ENCODE measurements at places on chromosomes 5 and 9. TPM values are rescaled to one million over a fixed set of nuclear protein-coding genes. Genes with fewer than 3 reads are reported as not detected.

SLC46A2 gene
- total RNA-seq, result under 0.01 TPM

GRCh38 chr5:31417512-31417911 lies 114.4 kb downstream of the DROSHA start:
- no peak for DNase-seq

- peak; percentile 64 for DNase-seq
These were observed 40.7 kb downstream of the WNK2 start for GRCh38 chr9:93224591-93224990.

DNA sequence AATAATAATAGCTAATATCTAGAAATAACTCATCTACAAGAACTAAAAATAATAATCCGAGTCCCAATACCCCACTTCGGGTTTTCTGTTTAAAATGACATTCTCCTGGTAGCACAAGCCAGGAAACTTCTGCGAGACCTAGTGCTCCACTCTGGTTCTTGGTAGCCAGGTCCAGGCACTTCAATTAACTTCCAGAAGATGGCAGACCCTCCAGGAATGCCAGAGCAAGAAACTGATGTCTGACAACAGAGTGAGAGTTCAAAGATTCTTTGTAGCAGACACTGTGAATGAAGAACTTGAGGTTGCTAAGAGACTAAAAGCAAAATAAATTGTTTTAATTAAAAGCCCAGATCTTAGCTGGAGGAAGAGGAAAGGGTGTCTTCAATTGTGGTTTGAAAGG lies 1963.3 kb upstream of the CDH9 start:
- DNase-seq, result no peak

DNA sequence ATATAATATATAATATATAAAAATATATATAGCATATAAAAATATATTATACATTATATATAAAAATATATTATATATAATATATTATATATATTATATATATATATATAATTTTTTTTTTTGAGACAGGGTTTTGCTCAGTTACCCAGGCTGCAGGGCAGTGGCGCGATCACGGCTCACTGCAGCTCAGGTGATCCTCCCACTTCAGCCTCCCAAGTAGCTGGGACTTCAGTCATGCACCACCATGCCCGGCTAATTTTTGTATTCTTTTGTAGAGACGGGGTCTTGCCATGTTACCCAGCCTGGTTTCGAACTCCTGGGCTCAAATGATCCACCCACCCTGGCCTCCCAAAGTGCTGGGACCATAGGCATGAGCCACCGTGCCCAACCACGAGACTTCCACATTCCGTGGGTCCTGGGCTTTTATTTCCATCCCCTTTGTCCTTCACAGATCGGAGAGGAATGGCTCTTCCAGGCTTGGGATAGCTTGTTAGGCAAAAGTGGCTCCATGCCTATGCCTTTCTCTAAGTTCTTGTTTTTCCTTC lies 62.0 kb upstream of the IER5L start:
- no peak for DNase-seq

IL33 gene
- total RNA-seq, result under 0.01 TPM

AP3S1 gene
- total RNA-seq, result 109 TPM

DNA sequence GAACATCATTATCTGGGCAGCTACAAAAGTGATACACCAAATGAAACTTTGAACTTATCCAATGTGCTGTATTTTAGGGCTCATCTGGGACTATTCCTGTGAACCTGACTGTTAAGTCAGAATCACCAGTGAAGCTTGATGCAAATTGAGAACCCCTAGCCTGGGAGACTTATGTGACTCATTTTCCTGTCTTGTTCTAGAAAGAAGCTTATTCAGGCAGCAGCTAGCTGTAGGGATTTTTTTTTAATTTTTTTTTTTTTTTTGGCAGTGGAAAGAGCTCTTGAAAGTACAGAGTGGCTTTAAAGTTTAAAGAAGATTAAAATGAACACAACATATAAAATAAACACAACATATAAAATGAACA lies 81.1 kb upstream of the TNFAIP8 start:
- no peak for DNase-seq

DNA sequence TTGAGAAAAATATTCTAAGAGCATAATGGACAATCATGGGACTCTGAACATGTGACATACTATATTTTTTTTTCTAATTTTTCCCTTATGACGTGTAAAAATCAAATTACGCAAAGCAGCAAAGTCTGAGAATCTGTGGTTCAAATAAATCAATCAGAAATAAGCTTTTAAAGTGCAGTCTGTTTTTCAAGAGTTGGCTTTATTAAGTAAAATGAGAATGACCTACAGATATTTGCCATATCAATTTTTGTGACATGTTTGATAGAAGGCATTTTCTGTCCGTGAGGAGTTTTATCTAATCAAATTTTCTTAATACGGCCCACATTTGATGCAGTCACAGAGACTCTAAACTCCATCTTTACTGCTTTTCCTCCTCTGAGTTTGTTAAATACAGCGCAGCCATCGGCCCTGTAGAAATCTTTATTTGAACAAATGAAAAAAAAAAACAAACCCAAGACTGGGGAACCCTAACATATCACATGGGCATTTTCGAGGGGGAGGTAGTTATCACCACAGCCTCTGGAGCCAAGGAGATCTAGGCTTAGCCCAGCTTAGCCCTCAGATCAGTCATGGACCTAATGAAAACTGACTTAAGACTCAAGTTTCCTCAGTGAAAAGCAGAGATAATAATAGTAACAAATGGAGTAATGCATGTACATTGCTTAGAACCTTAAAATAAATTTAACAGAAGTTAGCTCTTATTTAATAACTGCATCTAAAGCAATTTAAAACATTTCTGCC lies 263.6 kb upstream of the C9orf72 start:
- no peak for DNase-seq

- DNase-seq, result no peak
These were observed 11.1 kb upstream of the GLE1 start for GRCh38 chr9:128493424-128493823.

SLC45A2 gene
- 0.59 TPM for total RNA-seq

SMARCA2 gene
- total RNA-seq, result 83.1 TPM

DNA sequence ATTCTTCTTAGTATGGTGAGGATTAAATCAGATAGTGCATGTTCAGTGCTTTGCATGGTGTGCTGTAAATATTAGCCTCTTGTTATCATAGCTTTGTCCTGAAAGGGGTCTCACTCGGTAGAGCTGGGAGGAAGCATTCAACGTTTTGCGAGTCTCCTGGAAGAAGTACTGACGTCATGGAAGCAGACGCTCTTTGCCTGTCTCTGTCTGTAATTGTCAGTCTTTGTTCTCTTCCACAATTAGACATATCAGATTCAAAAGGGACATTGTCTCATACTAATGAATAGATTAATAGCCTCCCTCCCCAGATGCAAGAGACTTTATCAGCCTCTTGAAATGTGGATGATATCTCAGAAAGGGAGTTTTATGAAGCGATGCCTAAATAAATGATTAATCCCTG lies 91.8 kb upstream of the CXCL14 start:
- DNase-seq, result no peak

WDR38 gene
- total RNA-seq, result not detected

DNA sequence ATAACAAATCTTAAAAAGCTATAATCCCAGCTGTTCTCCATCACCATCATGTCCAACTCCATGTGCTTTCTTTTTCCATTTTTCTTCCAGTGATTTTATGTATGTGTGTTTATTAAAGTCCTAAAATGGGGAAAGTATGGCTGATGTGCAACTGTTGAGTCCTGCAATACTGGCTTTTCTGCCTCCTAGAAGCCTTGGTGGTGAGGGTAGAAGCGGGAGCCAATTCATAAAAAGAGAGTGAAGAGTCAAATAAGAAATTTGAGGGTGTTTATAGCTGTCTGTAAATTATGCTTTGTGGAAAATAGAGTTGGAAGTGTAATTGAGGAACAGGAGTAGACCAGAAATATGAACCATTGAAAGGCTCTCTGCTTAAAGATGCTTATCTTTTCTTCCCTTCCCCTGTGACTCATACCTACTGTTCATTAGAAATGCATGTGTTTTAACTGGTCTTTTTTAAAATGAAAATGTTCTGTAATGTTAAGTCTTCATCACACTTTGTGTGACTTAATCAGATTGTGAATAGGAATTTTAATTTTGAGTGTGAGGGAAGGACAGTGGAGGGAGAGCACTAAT lies 80.1 kb downstream of the ZCCHC7 start:
- no peak for DNase-seq

IGFBPL1 gene
- 0.36 TPM for total RNA-seq

- DNase-seq, result no peak
These were observed 40.7 kb downstream of the FBXW11 start for GRCh38 chr5:171965745-171966144.

DNA sequence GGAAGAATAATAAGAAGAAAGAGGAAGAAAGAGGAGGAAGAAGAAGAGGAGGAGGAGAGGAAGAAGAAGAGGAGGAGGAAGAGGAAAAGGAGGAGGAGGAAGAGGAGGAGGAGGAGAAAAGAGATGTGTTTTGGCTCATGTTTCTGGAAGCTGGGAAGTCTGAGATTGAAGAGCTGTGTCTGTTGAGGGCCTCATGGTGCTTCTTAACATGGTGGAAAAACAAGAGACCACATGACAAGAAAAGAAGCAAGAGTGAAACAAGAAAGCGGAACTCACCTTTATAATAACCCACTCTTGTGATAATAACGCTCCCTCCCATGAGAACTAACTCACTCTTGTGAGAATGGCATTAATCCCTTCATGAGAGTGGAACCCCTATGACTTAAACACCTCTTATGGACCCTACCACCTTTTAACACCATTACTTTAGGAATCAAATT lies 36.1 kb upstream of the RANBP6 start:
- no peak for DNase-seq

KIF12 gene
- not detected for total RNA-seq

DNA sequence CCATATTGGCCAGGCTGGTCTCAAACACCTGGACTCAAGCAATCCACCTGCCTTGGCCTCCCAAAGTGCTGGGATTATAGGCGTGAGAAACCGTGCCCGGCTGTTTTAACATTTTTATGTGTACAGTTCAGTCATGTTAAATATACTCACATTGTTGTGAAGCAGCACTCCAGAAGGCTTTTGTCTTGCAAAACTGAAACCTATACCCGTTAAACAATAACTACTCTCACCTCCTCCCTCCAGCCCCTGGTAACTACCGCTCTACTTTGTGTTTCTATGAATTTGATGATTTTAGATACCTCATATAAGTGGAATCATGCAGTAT lies 23.1 kb upstream of the SHB start:
- DNase-seq, result no peak

GRCh38 chr5:16976625-16977008 lies 40.5 kb upstream of the MYO10 start:
- DNase-seq, result no peak

- no peak for DNase-seq
These were observed 20.2 kb downstream of the ARSB start for GRCh38 chr5:78964889-78965288.

DNA sequence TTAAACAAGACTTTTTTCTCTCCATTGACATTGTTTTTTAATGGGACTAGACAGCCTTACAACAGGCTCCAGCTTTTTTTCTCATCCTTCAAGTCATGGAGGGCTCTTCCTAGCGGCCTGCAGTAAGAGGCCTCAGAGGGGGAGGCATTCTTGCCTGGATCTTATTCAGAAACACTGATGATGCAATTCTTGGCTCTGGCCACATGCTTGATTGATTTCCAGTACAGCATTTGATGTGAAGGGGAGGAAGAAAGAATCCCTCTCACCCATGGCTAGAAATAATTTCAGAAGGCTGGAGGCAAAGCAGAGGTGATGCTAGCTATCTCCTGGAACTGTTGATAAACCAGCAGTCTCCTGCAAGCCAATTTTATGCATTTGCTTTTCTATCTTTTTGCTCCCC lies 324.8 kb downstream of the PRELID2 start:
- no peak for DNase-seq

- no peak for DNase-seq
These were observed 29.7 kb downstream of the GABRP start for GRCh38 chr5:170813231-170813630.

DNA sequence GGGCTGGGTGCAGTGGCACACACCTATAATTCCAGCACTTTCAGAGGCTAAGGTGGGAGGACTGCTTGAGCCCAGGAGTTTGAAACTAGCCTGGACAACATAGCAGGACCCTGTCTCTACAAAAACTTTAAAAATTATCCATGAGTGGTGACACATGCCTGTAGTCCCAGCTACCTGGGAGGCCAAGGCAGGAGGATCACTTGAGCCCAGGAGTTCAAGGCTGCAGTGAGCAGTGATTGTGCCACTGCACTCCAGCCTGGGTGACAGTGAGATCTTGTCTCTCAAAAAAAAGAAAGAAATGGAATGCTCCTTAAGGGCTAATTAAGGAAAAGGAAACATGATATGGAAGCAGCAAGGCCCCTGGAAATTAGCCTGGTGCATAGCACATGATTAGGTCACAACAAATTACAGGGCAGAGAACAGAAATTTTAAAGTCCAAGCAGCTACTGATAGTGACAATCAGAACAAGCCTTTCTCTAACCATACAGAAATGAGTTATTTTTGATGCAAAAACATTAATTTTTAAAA lies 19.5 kb downstream of the ANKH start:
- no peak for DNase-seq

DNA sequence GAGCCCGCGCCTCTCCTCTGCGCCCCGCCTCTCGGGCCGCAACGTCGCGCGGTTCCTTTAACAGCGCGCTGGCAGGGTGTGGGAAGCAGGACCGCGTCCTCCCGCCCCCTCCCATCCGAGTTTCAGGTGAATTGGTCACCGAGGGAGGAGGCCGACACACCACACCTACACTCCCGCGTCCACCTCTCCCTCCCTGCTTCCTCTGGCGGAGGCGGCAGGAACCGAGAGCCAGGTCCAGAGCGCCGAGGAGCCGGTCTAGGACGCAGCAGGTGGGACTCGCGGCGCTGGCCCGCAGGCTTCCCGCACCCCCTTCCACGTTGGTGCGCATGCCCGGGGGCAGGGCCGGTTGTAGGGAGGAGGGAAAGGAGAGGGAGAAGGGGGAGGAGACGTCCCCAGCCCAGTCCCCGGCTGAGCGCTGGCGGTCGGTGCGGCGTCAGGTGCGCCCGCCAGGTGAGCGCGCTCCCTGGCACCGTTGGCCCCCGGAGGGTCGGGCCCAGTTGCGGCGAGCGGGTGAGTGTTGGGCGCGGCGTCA lies at the start of gene OCLN:
Gene OCLN, plus strand, starts transcription at position 400 of the 532 bp plus-strand sequence. CDS start 11,455 bp downstream, outside the sequence.
- peak; percentile 73 for DNase-seq

GRCh38 chr5:146051678-146052077 lies 53.7 kb downstream of the PLAC8L1 start:
- peak; percentile 85 for DNase-seq

DNA sequence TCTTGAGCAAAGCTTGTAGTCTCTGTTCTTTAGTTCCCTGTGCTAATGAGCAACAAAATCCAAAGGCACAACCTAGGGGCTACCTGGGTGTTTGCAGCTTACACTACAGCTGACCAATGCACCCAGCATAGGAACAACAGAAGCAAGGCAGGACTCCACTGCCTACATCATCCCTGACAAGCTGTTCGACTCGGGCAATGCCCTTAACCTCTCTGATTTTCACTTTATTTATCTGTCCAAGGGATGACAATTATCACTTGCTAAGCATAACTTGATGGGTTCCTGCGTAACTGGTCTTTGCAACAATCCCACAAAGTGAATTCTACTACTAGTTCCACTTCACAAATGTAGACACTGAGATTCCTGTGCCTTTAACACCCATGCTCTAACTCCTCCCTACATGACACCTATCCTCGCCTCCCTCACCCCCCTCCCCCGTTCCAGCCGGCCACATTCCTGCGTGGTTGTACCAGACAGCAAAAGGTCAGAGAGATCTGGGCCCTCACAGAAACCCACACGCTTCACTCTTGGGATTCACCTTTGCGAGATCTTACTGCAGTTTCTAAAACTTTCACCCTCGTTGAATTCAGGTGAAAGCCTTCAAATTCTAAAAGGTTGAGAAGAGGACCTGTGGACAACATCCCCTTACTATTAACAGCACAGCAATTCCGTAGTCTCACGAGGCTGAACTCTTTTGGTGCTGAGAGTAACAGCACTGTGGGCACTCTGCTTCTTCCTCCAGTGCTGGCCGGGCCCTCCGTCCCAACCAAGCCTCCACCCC lies 995 bp downstream of the IPPK start:
- peak; percentile 91 for DNase-seq

RNF224 gene
- not detected for total RNA-seq
